ENCODE measurements at places on chromosomes 16 and 17.

GRCh38 chr17:46118964-46119363 lies 74.3 kb downstream of the KANSL1 start:
- DNase-seq: no peak

- DNase-seq: peak; percentile 12
Measured at GRCh38 chr16:80527297-80527696, 13.5 kb upstream of the DYNLRB2 start.

GRCh38 chr17:28917465-28917864 lies 14.6 kb upstream of the DHRS13 start:
- no peak for DNase-seq

DNA sequence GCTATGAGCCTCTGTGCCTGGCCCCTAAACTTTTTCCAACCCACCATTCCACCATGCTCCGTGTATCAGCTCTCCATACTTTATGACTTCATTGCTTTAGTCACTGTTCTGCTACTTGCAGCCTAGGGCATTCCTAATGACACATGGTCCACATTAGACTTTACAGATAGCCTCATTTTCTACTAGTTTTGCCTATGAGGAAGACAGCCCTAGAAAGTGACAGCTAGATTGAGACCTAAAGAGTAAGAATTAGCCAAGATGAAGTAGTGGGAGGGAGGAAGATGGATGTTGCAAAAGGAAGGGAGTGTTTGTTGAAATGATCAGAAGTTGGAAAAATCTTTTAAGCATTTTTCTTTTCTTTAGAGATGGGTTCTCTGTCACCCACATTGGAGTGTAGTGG lies 11.0 kb downstream of the C16orf54 start:
- DNase-seq: no peak

DNA sequence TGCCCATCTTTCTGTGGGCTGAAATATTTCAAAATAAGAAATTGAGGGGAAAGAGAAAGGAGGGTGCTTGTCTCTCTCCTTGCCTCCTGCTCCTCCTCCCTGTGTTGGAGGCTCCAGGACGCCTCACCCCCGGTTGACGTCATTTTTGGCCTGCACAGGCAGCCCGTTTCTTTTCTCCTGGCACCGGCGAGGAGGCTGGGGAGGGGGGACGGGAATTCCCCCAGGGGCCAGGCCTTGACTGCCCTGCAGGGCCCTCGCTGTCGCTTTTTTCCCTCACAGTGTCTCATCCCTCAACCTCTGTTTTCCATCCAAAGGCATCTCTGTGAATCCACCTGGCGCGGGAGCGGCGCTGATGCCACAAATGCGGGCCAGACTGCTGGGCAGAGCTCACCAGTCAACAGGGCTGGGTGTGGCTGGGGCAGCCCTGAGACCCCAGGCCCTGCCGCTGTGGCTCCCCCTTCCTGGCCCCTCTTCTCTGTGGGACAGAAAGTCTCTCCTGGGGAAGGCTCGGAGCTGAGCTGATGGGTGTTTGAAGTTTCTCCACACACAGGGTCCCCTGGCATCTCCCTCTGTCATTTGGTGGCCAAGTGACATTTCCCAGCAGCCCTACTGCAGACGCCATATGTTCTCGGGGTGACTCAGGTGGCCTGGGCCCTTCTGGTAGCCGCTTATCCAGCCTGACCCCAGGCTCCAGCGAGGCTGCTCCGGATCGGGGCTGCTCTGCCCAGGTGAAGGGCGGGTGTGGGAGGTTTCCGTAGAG lies 16.0 kb downstream of the CENPX start:
- no peak for DNase-seq

DNA sequence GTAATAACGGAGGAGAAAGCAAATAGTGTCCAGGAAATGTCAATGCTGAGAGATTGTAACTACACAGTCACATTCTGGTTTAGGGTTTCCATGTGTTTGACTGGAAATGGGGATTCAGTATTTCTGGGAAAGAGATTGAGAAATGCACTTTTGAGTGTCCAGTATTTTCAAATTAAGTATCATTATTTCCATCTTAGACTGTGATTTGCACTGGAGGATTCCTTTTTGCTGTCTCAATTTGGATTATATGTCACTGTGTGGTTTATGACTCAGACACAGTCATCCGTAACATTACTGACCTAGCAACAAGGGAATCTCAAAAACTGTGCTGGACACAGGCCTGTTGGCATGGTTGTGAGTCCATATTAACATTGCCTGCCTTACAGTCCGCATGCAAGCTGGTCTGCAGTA lies 681.4 kb downstream of the CDH11 start:
- peak; percentile 6 for DNase-seq

- no peak for DNase-seq
Measured at GRCh38 chr16:84196101-84196500, 5.1 kb downstream of the ADAD2 start.

GRCh38 chr17:58375811-58376210 lies 23.8 kb upstream of the SUPT4H1 start:
- no peak for DNase-seq

DNA sequence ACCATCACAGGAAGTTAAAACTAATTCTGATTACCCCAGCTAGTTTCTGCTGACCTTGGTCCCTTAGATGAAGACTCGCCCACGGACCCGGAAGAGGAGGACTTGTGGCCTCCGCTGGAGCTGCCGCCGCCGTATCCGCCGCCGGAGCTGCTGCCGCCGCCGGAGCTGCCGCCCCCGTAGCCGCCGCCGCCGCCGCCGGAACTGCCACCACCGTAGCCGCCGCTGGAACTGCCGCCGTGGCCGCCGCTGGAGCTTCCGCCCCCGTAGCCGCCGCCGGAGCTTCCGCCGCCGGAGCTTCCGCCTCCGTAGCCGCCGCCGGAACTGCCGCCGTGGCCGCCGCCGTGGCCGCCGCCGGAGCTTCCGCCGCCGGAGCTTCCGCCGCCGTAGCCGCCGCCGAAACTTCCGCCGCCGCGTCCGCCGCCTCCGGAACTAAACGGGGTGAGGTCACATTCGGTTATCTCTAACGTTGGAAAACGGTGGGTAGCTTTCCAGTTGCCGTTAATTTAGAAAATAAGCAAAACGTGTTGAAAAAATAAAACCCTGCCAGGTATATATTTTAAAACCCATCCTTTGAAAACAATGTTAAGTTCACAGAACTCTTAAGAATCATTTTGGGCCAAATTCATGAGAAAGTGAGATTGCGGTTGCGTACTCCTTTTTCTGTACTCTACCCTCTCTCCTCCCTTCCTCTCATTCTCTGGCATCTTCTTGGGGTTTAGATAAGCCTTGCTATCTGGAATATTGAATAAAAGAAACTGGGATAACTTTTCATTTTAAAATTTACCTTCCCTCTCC lies 3.5 kb downstream of the KRT10 start:
- DNase-seq: peak; percentile 45

GRCh38 chr17:78122216-78122930 lies 6.2 kb downstream of the TMC6 start:
- no peak for DNase-seq

- no peak for DNase-seq
Measured at GRCh38 chr17:44956998-44957981, 9.7 kb upstream of the KIF18B start.

GRCh38 chr17:59154721-59155438 lies at the start of gene SKA2:
Gene SKA2 (minus strand): TSS chr17:59155186. CDS start chr17:59155163, 23 bp downstream.
- DNase-seq: peak; percentile 68

DNA sequence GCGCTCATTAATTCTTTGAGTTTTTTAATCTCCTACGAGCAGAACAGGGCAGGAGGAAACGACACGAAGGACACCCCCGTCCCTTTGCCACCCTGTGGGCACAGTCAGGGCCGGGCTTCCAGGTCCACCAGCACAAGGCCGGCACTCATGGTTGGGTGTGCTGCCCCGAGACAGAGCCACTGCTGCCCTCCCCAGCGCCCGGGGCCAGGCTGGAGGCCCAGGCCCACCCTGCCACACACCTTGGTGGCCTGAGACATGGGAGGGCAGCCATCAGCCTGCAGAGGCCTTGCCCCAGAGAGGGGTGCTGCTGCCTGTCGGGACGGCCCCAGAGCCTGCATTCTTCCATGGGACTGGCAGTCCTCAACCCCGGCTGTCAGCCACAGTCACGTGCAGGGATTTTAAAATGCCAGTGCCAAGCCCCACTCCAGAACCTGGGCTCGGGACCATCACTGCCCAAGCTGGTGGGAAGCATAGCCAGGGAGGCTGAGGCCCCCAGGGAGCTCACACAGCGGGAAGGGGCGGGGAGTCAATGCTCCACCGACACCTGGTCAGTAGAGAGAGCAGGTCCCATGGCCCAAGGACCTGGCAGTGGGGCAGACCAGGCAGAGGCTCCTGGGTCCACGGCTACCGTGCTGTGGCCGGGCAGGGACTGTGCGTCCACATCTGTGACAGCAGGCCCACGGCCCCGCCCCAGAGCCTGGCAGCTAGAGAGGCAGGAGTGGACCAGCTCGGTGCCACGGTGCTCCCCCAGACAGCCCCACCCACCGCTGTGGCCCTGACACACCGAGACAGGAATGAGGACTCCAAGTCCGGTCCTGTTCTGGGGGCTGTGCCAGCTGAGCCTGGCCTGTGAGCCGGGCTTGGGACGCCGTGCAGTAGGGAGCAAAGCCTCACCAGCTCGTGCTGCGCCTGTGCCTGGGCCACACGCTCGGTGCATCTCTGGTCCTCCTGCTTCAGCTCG lies 27.5 kb downstream of the CEP131 start:
- no peak for DNase-seq

DNA sequence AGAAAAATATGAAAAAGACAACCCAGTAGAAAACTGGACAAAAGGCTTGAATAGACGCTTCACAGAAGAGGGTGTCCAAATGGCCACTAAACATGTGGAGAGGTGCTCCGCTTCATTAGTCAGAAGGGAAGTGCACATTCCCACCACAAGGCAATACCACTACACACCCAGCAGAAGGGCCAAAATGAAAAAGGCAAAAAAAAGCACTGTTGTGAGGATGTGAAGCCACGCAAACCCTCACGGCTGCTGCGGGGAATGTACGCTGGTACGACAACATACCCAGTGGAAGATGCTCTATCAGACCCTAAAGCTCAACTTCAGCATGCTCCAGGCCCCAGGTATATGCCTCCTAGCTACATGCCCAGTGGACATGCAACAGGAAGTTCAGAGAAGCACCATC lies 17.0 kb downstream of the PIK3R5 start:
- no peak for DNase-seq

- no peak for DNase-seq
Measured at GRCh38 chr17:18187226-18187625, 3.6 kb downstream of the ALKBH5 start.

- DNase-seq: no peak
Measured at GRCh38 chr17:80738987-80739730, 194.5 kb downstream of the RPTOR start.

GRCh38 chr16:87855852-87856715 lies 13.2 kb downstream of the SLC7A5 start:
- no peak for DNase-seq

DNA sequence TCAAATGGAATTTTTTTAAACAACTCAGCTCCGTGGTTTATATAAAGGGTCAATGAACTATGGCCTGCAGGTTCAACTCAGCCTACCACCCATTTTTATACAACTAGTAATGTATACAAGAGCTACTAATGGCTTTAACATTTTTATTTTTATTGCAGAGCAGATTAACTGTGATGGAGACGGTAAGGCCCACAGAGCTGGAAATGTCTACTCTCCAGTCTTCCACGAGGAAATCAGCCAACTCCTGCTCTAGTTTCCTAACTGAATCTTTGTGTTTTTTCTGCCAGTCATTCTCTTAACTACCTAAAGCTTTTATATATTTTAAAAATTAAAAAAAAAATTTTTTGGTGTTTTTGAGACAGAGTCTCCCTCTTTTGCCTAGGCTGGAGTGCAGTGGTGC lies 385.1 kb upstream of the MAF start:
- no peak for DNase-seq

DNA sequence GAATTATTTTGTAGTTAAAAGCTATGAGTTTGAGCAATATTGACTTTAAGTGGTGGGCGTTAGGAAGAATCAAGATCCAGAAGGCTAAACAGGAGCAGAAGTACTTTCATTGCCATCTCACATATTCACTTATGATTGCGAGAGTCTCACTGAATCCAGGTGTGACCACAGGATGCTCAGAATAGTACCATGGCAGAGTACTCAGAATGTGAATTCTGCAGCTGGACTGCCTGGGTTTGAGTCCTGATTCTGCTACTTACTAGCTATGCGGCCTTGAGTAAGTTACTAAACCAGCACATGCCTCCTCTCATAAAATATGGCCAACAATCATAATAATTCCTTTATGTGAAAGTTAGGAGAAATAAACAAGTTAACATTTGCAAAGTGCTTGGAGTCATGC lies 109.5 kb downstream of the CA10 start:
- DNase-seq: no peak

- DNase-seq: no peak
Measured at GRCh38 chr16:47625115-47625567, 164.0 kb downstream of the PHKB start.

DNA sequence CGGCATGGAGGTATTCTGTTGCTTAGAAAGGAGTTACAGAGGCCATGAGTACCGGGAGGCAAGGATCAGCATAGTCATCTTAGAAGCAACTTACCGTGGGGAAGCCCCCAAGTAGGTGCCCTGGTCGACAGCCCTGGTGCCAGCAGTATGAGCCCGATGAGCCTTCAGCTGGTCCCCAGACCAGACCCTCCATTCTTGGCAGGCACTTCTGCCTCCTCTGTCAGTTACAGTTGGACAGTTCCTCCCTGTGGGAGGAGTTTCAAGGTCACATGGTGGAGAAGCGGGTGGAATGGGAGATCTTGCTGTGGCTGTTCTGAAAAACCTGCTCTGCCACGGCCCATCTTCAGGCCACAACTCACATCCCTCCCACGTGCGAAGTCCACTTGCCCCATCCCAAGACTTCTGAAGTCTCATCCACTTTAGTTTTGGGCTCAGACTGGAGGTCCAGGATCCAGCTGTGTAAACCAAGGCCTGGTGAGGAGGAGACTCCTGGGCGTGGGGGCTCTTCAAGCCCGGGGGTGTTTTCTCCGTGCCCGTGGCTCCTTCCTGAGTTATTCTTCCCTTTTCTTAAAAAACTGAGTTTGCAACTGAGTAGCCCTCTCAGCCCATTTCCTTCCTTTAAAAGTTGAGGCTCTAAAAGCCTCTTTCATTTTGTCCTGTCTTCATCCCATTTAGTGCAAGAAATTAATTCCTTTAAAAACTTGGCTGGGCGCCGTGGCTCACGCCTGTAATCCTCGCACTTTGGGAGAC lies 133.5 kb downstream of the SEC14L1 start:
- no peak for DNase-seq

DNA sequence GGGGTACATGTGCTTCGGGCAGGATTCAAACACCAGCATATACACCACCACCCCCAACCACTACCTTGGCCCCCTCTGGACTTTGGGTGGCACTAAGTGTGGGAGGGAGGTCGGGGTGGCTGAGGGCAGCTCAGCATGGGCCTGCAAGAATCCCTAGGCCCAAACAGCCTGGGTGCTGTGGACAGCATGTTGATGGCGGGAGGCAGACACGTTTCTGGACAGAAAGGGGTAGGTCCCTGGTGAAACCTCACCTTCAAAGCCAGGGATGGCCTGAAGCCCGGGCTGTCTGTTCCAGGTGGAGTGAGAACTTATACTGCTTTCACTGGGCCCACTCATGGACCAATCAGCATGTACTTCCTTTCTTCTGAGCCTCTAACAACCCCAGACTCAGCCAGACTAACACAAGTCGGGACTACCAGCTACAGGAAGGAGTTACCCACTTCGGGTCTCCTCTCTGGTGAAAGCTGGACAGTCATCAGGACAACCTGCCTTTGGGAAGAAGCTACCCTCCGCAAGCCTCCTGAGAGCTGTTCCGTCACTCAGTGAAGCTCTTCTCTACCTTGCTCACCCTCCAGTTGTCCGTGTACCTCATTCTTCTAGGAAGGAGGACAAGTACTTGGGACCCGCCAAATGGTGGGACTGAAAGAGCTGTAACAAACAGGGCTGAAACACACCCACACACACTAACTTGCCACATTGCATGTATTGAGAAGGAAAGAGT lies 203.0 kb downstream of the CPPED1 start:
- no peak for DNase-seq
